ENCODE measurements at places on chromosomes 3 and 15.

GRCh38 chr15:68073576-68074288, 19.6 kb downstream of the PIAS1 start:
- no peak for DNase-seq

DNA sequence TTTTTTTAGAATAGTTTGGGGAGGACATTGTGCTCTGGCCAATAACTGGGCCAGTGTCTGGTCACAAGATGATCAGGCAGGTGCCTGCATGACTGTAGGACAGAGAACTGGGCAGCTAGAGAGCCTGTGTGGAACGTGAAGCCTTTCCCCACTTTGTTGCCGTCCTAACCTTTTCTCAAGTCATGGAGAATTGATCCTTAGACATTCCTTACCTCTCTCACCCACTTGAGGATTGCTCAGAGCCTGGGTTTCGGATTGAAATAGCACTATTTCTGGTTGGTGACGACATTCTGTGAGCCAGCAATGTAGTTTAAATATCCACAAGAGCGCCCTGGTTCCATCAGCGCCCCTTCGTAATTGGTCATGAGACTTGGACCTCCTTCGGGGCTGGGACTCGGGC, 138.4 kb downstream of the IGF1R start:
- no peak for DNase-seq

GRCh38 chr3:5227812-5228211, 40.3 kb downstream of the EDEM1 start:
- no peak for DNase-seq

- no peak for DNase-seq
Observed at GRCh38 chr3:67357610-67358458, 296.6 kb downstream of the SUCLG2 start.
